ENCODE measurements at places on chromosomes 2 and 18.
A peak's percentile ranks its signal among the peaks of the same experiment; 100 is the strongest.

DNA sequence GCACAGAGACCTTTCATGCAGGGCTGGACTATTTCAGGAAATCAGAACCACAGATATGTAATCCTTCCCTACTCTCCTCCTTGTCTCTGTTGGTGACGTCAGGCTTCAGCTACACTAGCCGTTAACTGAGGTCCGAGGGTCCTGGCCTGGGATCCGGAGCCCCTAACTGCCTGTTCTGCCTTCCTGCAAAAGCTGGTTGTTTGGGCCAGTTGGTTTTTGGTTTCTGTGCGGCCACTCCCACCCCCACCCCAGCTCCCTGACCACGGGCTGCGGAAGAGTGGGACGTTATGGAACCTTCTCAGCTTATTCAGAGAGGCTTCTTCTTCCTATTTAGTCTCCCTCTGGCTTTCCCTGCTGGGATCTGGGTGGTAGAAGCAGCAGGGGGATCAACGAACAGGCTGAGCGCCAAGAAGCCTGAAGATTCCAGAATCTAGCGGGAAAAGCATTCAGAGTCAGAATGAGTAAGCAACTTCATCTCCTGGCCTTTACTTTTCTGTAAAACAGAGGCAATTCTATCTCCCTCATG is 49.3 kb upstream of the ROCK2 start:
- no peak for DNase-seq

GRCh38 chr2:139228276-139228675 is 448.1 kb upstream of the NXPH2 start:
- DNase-seq, result no peak

- DNase-seq, result no peak
Observed at GRCh38 chr2:177143444-177143843, 69.2 kb upstream of the HNRNPA3 start.

GRCh38 chr2:129861666-129862288 is 117.7 kb upstream of the RAB6C start:
- DNase-seq, result no peak

DNA sequence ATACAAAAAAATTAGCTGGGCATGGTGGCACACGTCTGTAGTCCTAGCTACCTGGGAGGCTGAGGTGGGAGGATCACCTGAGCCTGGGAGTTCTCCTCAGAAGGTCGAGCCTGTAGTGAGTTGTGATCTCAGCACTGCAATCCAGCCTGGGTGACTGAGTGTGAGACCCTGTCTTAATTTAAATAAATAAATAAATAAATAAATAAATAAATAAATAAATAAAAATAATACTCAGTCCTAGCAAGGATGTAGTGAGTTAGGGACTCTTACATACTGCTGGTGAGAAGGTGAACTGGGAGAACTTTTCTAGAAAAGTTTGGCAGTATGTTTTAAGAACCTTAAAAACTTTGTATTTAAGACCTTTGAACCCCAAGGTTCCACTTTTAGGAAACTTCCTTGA is 230.0 kb downstream of the CLIP4 start:
- no peak for DNase-seq

DNA sequence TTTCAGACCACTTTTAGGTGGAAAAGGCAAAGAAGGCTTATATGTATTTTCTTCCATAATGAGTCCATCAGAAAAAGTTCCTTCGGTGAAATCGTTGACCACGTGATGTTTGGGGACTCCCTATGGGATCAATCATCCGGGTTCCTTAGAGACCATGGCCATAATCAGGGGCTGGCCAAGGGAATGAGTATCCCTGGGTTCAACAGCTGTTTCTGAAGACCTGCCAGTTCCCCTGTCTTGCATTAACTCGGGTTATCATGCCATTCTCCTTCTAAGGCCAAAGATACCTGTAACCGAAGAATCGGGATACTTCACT is 18.7 kb upstream of the TMEM177 start:
- no peak for DNase-seq

- no peak for DNase-seq
Observed at GRCh38 chr2:204628926-204629712, 83.8 kb downstream of the PARD3B start.

- DNase-seq, result no peak
Observed at GRCh38 chr2:239531456-239532241, 130.8 kb upstream of the HDAC4 start.

DNA sequence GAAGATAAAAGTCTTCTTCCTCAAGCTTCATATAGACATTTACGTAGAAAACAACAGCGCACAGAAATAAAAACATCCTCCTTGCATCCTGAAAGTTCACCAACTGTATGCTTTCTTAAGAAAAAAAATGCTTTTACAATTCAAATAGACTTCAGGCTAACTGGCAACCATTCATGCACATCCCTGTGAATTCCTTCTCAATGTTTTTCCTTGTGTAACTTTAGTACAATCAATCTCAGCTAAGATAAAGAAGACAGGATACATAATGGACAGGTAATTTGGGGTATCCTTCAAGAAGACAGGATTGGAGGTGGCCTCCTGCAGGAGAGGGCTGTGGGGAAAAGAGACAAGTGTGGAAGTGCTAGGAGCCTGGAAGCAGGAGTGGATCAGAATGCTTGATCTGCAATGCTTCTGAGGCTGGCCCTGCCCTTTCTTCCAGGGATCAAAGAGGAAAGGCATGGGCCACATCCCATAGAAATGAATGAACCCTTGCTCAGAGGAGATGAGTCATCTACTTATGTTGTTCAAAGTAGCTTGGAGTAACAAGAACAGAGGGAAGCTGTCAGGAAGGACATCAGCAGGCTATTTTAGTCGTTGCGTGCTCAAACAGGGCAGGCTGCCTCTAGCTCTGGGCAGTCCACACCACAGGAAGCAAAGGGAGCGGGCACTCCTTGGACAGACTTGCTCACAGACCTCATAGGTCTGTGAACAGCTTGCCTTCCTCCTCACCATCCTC is 126.6 kb downstream of the TMEM131 start:
- no peak for DNase-seq

- DNase-seq, result no peak
Observed at GRCh38 chr2:203077451-203077850, 62.8 kb downstream of the NBEAL1 start.

DNA sequence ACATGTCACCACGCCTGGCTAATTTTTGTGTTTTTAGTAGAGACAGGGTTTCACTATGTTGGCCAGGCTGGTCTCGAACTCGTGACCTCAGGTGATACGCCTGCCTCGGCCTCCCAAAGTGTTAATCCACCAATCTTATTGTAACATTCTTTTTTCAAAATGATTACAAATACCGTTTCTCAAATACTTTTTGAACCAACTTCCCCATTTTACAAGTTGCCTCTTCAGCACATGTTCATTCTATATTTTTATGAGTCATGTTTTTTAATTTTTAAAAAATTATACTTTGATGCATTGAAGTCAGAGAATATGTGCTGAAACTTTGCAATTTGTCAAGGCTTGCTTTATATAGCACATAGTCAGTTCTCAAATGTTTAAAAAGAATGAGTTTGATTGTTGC is 58.2 kb downstream of the QPCT start:
- no peak for DNase-seq

- no peak for DNase-seq
Observed at GRCh38 chr18:9422816-9423519, 52.3 kb upstream of the RALBP1 start.

- no peak for DNase-seq
Observed at GRCh38 chr2:12778811-12779579, 62.3 kb downstream of the TRIB2 start.

GRCh38 chr2:20439193-20439475 is 7.7 kb upstream of the RHOB start:
- DNase-seq, result no peak

DNA sequence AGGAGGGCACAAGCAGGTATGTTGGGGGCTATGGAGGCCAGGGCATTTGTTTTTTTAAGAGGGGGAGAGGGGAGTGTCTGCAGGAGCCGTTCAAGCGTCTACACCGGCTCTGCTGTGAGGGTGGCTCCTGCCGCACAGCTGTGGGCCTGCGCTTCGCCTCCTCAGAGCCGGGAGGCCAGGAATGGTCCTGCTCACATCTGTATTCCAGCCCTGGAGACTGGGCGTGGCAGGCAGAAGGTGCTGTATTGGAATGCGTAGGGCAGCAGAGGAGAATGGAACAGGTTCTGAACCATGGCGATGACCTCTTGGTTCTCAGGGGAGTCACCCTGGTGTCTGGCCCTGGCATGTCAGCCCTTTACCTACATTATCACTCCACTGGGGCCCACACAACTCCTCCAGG is 26.8 kb upstream of the INHBB start:
- no peak for DNase-seq

DNA sequence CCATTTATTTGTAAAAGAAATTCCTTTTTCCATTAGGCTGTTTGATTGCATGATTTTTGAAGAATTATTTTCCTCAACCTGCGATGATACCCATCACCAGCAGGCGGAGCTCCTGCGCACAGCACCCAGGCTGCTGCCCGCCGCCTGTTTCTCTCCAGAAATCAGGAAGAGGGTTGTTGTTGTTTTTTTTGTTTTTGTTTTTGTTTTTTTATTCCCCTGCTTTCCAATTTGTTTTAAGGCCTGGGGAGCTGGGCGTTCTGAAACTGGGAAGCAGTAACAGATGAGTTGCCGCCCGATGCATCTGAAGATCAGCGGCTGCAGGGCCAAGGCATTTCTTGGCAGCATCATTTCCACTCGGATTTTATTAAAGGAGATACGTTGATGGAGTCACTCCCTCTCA is 132.1 kb downstream of the MBP start:
- DNase-seq, result peak; percentile 54

DNA sequence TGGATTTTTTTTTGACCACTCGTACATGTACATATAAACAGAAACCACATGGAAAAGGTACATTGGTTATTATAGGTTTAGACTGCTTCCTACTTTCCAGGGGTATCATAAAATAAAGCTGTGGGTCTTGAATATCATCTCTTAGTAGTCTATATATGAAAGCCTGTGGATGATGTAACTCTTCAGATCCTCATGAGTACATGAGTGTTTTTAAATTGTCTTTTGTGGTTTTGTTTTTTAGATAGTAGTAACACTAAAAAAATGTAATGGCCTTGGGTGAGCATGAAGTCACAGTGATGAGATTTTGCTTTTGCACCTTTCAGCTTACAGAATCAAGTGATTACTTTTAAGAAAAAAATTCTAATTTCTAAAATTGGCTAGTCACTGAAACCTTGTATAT is 80.2 kb downstream of the RAB3GAP1 start:
- no peak for DNase-seq

DNA sequence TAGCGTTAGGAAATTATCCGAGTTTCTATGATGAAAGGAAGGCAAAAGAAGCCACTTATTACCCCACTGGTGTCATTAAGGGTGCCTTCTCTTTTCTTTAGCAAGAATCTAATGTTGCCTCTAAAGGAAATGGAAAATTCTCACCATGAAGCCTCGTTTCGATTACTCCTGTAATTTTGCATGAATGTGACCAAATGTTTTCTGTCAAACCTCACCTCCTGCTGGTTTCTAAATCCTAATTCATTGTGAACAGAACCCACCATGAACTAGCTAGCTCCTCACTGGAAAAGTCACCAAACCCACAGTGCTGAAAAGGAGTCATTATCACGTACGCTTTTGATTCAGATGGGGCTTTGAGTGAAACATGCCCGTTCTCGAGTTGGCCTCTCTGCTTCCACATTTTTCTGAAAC is 119.9 kb downstream of the COPS8 start:
- DNase-seq, result no peak

DNA sequence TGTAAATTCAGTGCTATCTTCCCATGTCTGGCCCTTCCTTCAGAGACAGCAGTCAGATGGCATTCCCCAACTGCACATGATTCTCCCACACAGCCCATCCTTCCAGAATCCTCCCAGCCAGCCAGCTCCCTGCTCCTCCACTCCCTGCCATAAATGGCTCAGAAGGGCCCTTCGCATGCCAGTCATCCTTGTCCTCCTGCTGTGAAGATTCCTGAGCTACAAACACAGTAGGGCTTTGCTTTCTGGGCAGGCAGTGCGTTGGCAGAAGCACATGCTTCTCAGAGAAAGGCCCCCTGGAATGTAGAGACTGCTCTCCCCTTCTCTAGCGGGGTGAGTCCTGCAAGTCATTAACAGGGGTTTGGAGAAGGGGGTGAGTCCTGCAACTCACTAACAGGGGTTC is 71.9 kb downstream of the TEX51 start:
- DNase-seq, result no peak

DNA sequence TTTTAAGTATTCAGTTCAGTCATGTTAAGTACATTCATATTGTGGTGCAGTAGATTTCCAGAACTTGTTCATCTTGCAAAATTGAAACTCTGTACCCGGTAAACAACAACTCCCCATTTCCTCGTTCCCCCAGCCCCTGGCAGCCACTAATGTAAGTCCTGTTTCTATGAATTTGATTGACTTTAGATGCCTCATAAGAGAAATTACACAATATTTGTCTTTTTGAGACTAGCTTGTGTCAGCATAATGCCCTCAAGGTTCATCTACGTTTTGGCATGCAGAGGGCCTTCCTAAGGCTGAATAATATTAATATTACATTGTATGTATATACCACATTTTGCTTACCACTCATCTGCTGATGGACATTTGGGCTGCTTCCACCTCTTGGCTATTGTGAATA is 30.9 kb downstream of the METTL21A start:
- DNase-seq, result no peak

GRCh38 chr18:3810296-3810695 is 360.3 kb downstream of the TGIF1 start:
- no peak for DNase-seq

- no peak for DNase-seq
Observed at GRCh38 chr2:98807221-98807620, 76.3 kb upstream of the MGAT4A start.

GRCh38 chr2:137872577-137872976 is 91.7 kb upstream of the HNMT start:
- DNase-seq, result no peak

GRCh38 chr2:159119652-159120257 is 151.3 kb downstream of the TANC1 start:
- no peak for DNase-seq
